ENCODE measurements at places on chromosomes 12 and 14. TPM values are rescaled to one million over a fixed set of nuclear protein-coding genes. Genes with fewer than 3 reads are reported as not detected.

GRCh38 chr12:34605510-34605887, 583.2 kb downstream of the ALG10 start:
- H3K4me3 ChIP-seq: no peak overlapping the region
- no peaks in the 10 kb centered on the region for H3K27me3 ChIP-seq
- H3K4me1 ChIP-seq: no peaks in the 10 kb centered on the region

The NPFF gene
- total RNA-seq: not detected

- peaks cover 13% of the 10 kb centered on the region for H3K36me3 ChIP-seq
- H3K4me1 ChIP-seq: no peaks in the 10 kb centered on the region
- no peaks in the 10 kb centered on the region for H3K27me3 ChIP-seq
- H3K27ac ChIP-seq: no peak overlapping the region
- H3K4me3 ChIP-seq: no peak overlapping the region
Measured at GRCh38 chr14:70955543-70956480, 48.6 kb downstream of the PCNX1 start.

The TMED10 gene
- total RNA-seq: 267 TPM

DNA sequence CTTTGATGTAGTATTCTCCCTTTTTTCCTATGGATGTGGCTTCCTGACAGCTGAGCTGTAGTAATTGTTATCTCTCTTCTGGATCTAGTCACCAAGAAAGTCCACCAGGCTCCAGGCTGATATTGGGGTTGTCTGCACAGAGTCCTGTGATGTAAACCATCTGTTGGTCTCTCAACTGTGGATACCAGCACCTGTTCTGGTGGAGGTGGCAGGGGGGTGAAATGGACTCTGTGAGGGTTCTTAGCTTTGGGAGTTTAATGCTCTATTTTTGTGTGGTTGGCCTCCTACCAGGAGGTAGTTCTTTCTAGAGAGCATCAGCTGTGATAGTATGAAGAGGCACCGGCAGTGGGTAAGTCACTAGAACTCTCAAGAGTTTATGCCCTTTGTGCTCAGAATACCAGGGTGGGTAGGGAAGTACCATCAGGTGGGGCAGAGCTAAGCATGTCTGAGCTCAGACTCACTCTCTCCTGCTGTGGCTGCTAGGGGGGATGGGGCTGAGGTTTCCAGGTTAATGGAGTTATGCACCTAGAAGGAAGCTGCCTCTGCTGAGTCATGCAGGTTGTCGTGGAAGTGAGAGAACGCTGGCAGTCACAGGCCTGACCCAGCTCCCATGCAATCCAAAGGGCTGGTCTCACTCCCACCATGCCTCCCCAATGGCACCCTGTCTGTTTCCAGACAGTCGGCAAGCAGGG, 3.0 kb upstream of the TAS2R14 start:
- H3K27ac ChIP-seq: no peak overlapping the region
- no peaks in the 10 kb centered on the region for H3K36me3 ChIP-seq
- no peak overlapping the region for H3K4me3 ChIP-seq
- DNase-seq: no peak

DNA sequence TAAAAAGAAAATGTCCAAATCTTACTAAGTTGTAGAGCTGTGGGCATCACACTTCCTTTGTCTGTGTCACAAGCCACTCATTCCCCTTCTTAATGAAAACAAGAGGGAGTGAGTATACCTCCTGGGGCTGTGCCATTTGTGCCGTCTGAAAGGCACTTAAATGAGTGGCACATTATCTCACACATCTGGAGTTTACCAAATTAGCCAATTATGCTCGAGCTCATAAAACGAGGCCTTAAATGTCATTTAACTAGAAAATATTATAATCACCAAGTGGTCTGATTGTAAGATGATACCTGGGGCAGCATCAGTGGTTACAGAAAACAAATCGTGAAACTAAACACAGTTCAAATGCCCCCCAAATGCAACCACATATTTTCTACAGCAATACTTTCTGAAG, 146.1 kb downstream of the PAX9 start:
- no peak overlapping the region for H3K27ac ChIP-seq
- H3K27me3 ChIP-seq: no peaks in the 10 kb centered on the region
- DNase-seq: no peak

DNA sequence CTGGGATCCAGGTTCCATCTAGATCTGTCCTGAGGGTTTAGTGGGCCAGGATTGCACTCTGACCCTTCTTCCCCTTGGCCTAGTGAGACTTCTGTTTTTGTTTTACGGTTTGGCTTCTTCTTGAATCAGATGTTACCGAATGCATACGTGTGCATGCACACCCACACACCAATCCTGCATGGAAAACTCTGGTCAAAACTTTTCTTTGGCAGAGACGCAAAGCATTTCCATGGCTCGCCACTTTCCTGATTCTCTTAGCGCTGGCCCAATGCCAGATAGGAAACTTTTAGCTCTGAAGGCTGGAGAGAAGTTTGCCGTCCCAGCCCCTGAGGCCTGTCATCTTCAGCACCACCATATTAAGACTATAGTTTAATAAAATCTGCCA, 67.4 kb upstream of the ACTN1 start:
- H3K27me3 ChIP-seq: no peaks in the 10 kb centered on the region
- peak overlapping the region; percentile 81 for H3K27ac ChIP-seq
- H3K4me3 ChIP-seq: no peak overlapping the region
- H3K4me1 ChIP-seq: peaks cover 86% of the 10 kb centered on the region
- H3K36me3 ChIP-seq: peaks cover 4% of the 10 kb centered on the region

The MYF6 gene
- total RNA-seq: not detected

GRCh38 chr14:24889843-24890242, 160.1 kb downstream of the STXBP6 start:
- H3K36me3 ChIP-seq: no peaks in the 10 kb centered on the region
- no peak for DNase-seq
- no peaks in the 10 kb centered on the region for H3K4me1 ChIP-seq
- no peak overlapping the region for H3K4me3 ChIP-seq
- H3K27ac ChIP-seq: no peak overlapping the region

DNA sequence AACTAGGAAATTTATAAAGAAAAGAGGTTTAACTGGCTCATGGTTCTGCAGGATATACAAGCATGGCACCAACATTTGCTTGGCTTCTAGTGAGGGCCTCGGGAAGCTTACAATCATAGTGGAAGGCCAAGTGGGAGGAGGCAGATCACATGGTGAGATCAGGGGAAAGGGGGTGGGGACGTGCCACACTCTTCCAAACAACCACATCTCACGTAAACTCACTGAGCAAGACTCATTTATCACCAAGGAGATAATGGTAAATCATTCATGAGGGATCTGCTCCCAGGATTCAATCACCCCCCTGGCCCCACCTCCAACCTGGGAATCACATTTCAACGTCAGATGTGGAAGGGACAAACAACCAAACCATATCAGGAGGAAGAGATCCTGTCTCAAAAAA, 35.8 kb downstream of the NUMB start:
- peaks cover 9% of the 10 kb centered on the region for H3K4me1 ChIP-seq
- H3K27ac ChIP-seq: no peak overlapping the region
- no peak for DNase-seq
- H3K36me3 ChIP-seq: peaks cover 30% of the 10 kb centered on the region

DNA sequence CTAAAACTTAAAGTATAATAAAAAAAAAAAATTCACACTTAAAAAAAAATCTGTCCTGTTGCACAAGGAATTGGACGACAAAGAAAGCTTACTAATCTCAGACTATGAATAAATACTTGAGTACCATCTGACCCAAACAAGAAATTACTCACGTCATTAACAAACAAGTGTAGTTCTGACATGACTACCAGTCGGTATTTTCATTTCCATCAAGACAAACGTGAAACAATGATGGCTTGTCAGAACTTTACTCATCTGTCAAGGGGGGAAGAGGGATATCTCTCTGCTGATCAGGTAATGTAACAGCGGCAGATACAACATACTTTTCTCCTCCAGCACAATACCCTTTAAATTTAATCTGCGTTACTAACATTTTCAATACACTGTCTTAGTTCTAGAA, 78.3 kb downstream of the CDK17 start:
- H3K27me3 ChIP-seq: no peaks in the 10 kb centered on the region
- DNase-seq: no peak
- no peak overlapping the region for H3K27ac ChIP-seq
- H3K4me1 ChIP-seq: no peaks in the 10 kb centered on the region

- no peak for DNase-seq
- peaks cover 52% of the 10 kb centered on the region for H3K4me1 ChIP-seq
- peak overlapping the region; percentile 91 for H3K4me3 ChIP-seq
- H3K36me3 ChIP-seq: no peaks in the 10 kb centered on the region
- no peaks in the 10 kb centered on the region for H3K27me3 ChIP-seq
Measured at GRCh38 chr12:118371321-118372282, 1.1 kb downstream of the TAOK3 start.

The TMEM119 gene
- 4.8 TPM for total RNA-seq

GRCh38 chr12:70165450-70165849, 77.8 kb upstream of the CNOT2 start:
- no peaks in the 10 kb centered on the region for H3K4me1 ChIP-seq
- H3K27ac ChIP-seq: no peak overlapping the region
- H3K4me3 ChIP-seq: no peak overlapping the region
- no peak for DNase-seq
- H3K27me3 ChIP-seq: no peaks in the 10 kb centered on the region

DNA sequence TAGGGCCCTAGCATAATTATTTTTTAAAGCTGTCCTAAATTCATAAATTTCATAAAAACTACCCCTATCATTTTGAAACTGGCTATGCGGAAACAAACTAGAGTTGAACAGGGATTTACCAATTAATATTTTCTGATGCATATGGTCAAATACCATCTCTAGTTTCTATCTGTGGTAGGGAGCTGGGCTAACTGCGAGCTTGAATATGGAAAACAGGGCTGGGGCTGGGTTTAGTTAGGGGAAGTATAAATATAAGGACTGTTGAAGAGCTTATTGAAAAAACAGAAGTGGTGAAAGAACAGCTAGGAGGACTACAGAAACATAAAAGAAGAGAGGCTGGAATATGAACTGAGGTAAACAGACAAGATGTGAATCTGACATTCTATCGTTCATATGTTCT, 91.8 kb downstream of the SLC38A1 start:
- H3K4me1 ChIP-seq: no peaks in the 10 kb centered on the region
- DNase-seq: no peak
- H3K27ac ChIP-seq: no peak overlapping the region
- H3K36me3 ChIP-seq: no peaks in the 10 kb centered on the region
- no peak overlapping the region for H3K4me3 ChIP-seq

DNA sequence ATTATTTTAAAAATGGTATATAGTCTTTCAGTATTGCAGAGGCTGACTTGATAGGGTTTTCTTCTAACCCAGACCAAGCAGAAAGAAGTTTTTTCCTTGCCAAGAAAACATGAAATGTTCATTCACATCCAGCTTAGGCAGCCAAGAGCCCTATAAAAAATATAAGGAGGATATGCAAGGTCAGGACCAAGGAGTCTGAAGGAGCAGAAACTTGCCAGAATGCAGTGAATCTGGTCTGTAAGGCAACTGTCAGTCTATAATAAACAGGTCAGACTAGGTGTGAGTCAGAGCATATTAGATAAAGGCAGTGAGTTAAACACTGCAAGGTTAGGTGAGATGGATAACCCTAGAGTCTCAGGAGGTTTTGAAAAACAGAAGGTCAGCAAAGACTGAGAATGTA, 645.5 kb downstream of the C12orf50 start:
- no peak overlapping the region for H3K4me3 ChIP-seq
- no peak overlapping the region for H3K27ac ChIP-seq
- DNase-seq: no peak
- H3K36me3 ChIP-seq: no peaks in the 10 kb centered on the region
- H3K4me1 ChIP-seq: peaks cover 10% of the 10 kb centered on the region

The POLE2 gene
- total RNA-seq: 8.4 TPM

DNA sequence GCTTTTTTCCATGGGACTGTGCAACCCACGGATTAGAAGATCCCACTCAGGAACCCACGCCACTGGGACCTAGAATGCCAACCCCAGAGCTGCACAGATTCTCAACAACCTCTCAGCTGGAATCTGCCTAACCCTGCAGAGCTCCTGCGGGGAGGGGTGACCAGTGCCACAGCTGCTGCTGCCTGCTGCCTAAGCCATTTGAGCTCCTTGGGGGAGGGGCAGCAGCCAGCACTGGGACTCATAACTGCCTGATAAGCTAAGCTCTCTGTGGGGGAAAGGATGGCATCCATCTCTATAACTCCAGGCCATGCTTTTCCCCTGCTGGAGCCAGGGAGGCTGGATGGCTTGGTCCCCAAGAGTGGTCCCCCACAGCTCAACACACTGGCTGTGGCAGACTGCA, 182.8 kb downstream of the SLC5A8 start:
- no peak overlapping the region for H3K27ac ChIP-seq
- H3K4me3 ChIP-seq: no peak overlapping the region
- H3K36me3 ChIP-seq: no peaks in the 10 kb centered on the region
- peaks cover 5% of the 10 kb centered on the region for H3K4me1 ChIP-seq
- no peak for DNase-seq

All from esophagus squamous epithelium (tissue), 5 donors.